ENCODE measurements at places on chromosomes 13 and 19. TPM values are rescaled to one million over a fixed set of nuclear protein-coding genes. Genes with fewer than 3 reads are reported as not detected.

The SERPINE3 gene
- total RNA-seq, result not detected

The RPL36 gene
- total RNA-seq, result 1,361 TPM

The PLEKHG2 gene
- total RNA-seq, result 19.9 TPM

The OVOL3 gene
- not detected for total RNA-seq

The FUT2 gene
- 3.7 TPM for total RNA-seq

The NUMBL gene
- 12.9 TPM for total RNA-seq

The TNNT1 gene
- total RNA-seq, result 199 TPM

The GRIN2D gene
- total RNA-seq, result 0.25 TPM

The HCST gene
- total RNA-seq, result 0.21 TPM

The C13orf42 gene
- not detected for total RNA-seq

The MAST1 gene
- total RNA-seq, result 0.10 TPM

The LONP1 gene
- 64.2 TPM for total RNA-seq

The SPRY2 gene
- total RNA-seq, result 14.1 TPM

The ZNF761 gene
- 9.0 TPM for total RNA-seq

The PLVAP gene
- total RNA-seq, result not detected

The VSTM2B gene
- not detected for total RNA-seq

The NCR1 gene
- not detected for total RNA-seq

The BRSK1 gene
- total RNA-seq, result 3.1 TPM

The HCN2 gene
- total RNA-seq, result 0.20 TPM

The CCDC159 gene
- 5.4 TPM for total RNA-seq

The NLRP11 gene
- not detected for total RNA-seq

The ZNF837 gene
- total RNA-seq, result 1.2 TPM

The SHISA2 gene
- total RNA-seq, result 1.9 TPM

The ATXN8OS gene
- total RNA-seq, result not detected

The BCAM gene
- total RNA-seq, result 8.1 TPM

The CPAMD8 gene
- total RNA-seq, result 0.17 TPM

The DYRK1B gene
- 7.0 TPM for total RNA-seq

The RNF113B gene
- not detected for total RNA-seq

All from foreskin keratinocyte (primary cell).